ENCODE measurements at places on chromosomes 2 and 18.
A peak's percentile ranks its signal among the peaks of the same experiment; 100 is the strongest.

DNA sequence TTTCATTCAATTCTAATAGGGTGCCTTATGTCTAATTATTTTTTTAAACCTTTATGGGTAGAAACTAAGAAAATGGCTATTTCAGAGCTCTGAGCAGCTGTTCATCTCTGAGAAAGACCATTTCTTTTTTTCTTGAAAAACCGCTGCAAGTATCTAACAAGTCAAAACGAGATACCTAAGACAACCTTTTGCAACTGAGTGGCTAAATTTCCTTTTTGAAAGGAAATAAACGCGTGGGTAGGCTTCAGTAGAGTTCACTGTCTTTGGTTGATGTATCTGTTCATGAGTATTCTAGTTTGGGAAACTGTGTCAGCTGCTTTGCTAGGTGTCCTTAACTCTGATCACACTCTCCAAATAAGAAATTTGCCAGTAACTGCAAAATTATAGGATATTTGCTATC, 104.3 kb upstream of the LINC00305 start:
- DNase-seq, result no peak

- no peak for DNase-seq
Observed at GRCh38 chr2:20552847-20553246, 98.1 kb downstream of the HS1BP3 start.

GRCh38 chr2:100887713-100888495, 68.0 kb downstream of the NPAS2 start:
- DNase-seq, result peak; percentile 57

- no peak for DNase-seq
Observed at GRCh38 chr2:135557530-135557929, 26.2 kb downstream of the R3HDM1 start.

GRCh38 chr2:81195017-81195773, 890.6 kb upstream of the LRRTM1 start:
- DNase-seq, result no peak

- no peak for DNase-seq
Observed at GRCh38 chr2:127410871-127411652, 7.2 kb upstream of the PROC start.

DNA sequence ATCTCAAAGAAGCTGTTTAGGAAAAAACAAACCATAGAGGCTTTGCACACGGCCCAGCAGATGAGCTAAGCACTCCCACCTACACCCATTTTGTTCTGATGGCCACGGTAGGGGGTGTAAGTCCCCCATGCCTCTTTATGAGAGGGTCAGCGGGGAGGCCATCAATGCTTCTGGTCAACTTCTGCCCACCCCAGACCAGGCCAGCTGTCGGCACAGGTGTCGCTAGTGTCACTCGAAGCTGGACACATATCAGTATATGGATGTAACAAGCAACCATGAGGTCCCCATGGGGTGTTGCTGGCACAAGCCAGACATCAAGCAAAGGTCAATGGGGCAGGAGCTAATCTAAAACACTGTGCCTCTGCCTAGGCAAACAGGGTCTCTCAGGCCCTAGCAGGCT, 23.7 kb upstream of the SLC35F6 start:
- no peak for DNase-seq

- no peak for DNase-seq
Observed at GRCh38 chr2:13676269-13676668, 956.2 kb upstream of the LRATD1 start.

DNA sequence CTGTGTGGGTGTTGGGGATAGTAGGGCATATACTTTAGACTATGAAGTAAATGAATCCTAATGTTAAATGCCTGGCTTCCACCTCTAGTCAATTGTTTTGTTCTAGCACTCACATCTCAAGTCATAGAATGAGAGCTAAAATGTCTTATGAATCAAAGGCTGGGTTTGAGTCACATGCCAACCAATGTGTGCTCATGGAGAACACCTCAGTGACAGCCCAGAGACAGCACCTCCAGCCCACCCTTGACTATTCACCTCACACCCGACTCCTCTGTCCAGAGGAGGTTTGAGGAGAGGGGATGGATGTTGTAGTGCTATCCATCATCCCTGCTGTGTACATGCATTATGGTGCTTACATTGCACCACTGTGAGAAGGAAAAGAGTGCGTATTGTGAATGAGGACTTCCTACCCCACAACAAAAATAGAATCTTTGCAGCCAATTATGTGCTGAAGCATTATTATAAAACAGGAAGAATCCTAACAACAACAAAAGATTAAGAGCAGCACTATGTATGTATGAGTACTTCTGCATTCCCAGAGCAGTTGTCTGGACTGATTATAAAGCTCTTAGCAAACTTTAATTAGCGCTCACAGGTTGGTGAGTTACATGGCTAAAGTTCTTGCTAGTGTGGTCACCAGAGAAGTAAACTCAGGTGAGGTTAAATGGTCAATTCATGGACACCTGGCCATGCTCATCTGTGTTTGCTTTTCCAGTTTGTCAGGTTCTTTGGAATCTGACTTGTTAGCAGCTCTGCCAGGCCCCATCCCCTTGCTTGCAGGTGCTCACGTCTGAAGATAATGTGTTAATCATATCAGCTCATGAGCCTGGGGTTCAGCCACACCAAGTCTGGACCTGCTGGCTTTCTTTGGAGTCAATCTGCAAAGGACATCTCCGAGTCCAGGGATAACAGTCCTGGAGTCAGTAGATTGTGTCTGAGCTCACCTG, 55.3 kb upstream of the NABP1 start:
- no peak for DNase-seq

GRCh38 chr2:143334837-143335236, 205.6 kb downstream of the ARHGAP15 start:
- DNase-seq, result no peak

DNA sequence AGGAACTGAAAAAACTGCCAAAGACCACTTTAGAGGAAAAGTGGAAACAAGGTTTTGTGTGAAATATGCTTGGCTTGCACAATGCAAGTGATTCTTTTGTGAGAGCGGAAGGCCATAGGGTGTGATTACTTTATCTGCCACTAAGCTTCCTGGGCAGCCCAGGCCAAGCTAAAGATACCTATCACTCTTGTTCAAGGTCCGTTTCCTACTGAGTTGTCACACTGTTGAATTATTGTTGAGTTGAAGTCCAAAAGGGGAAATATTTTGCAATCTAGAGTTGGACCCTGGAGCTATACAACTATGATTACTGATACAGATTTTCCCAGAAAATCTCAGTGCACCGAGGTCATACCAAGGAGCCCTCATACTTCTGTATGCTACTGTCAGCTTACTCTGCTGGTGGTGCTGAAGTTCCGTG, 72.7 kb upstream of the CTAGE1 start:
- DNase-seq, result no peak

- DNase-seq, result no peak
Observed at GRCh38 chr2:5951471-5951870, 259.3 kb downstream of the SOX11 start.

DNA sequence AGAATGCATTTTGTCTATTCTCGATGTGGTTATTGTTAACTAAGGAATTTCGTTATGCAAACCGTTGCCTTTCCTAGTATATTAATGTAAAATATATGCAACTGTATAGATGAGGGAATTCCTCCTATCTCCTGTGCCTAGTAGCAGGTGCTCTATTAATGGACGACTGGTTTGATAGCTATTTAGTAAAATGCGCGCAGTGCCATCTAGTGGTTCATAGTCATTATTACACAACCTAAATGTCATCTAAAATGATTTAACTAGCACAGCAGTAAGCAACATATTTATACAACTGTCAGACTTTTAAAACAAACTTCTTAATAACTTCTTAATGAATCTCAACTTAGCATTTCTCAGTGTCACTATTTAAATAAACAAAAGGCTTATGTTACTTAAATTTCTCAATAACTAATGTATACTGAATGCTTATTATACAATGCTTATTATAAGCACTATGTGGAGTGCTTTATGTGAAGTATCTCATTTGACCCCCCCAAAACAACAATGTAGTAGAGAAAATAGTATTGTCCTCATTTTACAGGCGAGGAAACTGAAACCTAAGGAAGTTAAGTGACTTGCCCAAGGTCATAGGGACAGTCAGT, 77.9 kb downstream of the DTNA start:
- DNase-seq, result no peak

DNA sequence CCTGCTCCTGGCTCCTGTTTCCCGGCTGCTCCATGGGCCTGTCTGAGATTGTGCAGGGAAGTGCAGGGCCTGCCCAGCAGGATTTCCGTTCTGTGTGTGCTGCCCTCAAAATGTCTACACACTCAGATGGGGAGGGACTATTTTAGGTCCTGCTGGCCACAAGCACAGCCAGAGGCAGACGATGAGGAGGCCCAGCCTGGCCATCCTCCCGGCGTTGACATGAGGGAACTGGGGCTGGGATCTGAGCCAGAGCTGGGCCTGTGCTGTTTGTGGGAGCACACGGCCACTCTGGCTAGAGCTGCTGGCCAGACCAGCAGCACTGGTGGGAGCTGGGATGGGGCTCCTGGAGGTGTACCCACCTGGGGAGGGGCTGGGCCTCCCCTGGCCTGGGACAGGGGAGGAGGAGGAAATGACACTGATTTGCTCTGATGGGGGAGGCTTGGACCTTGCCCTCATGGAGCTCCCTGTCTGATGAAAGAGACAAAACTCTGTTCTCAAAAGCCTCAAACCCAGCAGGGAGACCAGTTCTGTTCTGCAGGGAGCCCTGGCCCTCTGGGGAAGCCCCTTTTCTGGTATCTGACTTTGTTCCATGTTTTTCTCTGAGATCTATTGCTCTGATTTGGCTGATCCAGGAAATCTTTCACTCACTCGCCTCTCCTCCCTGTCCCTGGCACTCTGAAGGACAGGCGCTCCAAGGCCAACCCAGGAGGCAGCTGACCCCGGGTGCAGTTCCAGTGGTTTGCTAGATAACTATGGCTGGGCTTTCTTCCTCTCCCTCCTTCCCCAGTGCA, 161.8 kb downstream of the DYSF start:
- peak; percentile 47 for DNase-seq

DNA sequence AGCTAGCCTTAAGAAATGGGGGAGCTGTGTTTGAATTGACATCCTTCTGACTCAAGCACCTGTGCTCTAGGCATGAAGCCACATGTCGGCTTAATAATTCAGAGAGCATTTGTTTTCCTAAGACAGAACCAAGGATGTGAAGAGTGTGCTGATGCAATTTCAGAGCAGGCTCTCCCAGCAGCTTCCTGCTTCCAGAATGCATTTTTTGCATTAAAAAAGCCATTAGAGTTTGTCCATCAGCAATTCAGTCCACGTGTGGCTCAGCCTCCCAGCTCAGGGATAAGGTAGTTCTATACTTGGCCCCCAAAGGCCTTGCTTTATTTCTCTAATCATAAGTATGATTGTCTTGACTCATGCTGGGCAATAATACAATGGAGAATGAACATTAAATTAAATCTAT, 37.7 kb downstream of the DOCK10 start:
- no peak for DNase-seq

DNA sequence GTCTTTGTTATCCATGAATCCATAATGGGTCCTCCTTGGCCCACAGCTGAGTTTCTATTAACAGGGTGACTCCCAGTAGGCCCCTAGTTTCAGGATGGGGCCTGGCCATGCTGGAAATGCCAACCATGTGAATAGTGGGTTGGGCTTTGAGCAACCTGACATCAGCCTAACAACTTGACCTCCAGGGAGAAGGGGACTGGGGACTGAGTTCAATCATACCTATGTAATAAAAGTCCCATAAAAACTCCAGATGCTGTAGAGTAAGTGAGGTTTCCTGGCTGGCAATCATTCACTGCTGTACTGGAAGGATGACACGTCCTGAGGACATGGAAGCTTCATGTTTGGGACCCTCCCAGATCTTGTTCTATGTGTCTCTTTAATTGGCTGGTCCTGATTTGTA, 7.9 kb downstream of the REV1 start:
- DNase-seq, result no peak

DNA sequence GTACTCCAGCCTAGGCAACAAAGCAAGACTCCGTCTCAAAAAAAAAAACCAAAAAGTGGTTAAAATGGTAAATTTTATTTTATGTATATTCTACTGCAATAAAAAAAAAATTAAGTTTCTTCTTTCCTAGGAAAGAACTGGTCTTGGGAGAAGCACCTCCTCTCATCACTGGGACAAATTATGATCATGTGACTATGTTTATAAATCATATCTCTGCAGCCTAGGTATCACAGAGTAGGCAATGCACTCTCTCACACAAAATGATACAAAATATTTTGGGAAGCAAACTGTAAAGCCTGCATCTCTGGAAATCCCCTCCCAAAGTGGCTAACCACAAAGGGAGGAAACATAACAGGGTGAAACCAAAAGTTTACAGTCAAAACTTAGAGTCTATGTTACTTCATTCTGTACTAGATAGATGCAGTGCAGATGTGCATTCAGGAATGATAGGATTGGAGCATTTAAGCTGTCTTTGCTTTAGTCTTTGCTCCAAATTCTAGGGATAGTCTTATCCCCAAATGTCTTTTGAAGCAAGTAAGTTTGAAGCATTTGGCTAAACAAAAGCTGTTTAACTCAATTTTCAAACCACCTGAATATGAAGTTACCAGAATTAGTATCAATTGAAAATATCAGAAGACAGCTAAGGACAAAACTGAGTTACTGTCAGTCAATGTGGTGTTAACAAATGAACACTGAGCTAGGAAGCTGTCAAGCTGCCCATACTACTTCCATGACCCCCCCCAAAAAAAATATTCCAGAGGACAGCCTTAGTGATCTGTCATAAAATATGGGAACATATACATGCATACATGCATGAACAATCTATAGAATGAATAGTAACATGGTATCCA, 21.1 kb upstream of the MALT1 start:
- no peak for DNase-seq

DNA sequence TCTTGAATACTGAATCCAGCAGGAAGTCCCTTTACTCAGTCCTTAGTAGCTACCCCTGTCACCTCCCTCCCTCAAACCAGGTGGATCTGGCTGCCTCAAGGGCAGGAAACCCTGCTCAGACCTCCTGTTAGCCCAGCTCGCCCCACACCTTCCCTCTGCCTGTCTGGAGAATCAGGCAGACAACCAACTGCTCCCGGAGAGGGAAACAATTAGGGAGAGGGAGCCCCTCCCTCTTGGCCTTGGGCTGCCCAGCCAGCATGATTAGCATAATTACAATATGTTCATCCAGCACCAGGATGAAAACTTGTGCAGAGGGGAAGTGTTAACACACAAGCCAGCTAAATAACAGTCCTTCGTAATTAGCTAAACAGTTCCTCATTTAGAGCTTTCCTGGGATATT, 185.5 kb downstream of the C1D start:
- DNase-seq, result no peak

- DNase-seq, result no peak
Observed at GRCh38 chr2:98419544-98419943, 25.1 kb upstream of the INPP4A start.

DNA sequence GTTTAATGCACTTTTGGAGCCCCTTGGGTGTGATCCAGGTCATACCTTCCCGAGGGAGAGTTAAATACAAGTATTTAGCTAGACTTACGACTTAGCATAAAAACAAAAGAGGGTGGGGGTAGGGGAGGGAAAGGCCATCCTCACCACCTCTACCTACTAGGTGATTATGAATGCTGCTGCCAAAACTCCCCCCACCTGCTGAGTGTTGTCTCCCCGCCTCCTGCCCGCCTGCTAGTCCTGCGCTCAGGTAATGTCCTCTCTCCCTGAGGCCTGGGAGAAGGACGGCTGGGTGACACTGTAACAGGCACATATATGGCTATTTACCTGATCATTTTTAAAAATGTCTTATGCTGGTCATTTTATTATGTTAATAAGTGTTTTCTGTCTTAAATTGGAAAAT, 3.0 kb upstream of the NCKAP5 start:
- DNase-seq, result no peak

GRCh38 chr2:186130748-186131641, 355.1 kb upstream of the ZC3H15 start:
- DNase-seq, result no peak

GRCh38 chr18:63266888-63267790, 52.4 kb downstream of the BCL2 start:
- no peak for DNase-seq

- no peak for DNase-seq
Observed at GRCh38 chr2:5691985-5692529, at the start of gene SOX11. SOX11 (plus strand) TSS chr2:5692384; CDS start chr2:5692722, 338 bp downstream.

All from breast epithelium (tissue), 4 donors.